ENCODE measurements at places on chromosomes 4 and X. TPM values are rescaled to one million over a fixed set of nuclear protein-coding genes. Genes with fewer than 3 reads are reported as not detected.

- peak; percentile 9 for DNase-seq
Measured at GRCh38 chr4:45846016-45846415, 277.8 kb downstream of the GABRG1 start.

DNA sequence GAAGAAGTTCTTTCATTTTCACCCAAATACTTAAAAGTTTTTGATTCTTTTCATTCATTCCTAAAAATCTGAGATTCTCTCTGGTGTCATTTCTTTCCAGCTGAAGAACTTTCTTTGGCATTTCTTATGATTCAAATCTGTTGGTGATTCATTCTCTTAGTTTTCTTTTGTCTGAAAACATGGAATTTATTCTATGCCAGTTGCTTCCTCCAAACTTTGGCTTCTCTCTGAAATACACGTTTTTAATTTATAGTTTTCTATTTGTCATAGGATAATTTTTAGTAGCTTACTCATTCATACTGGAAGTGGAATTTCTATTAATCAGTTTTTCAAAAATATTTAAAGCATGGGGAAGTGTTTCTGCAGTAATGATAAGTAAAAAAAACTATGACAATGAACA is 1012.0 kb downstream of the RPA4 start:
- DNase-seq = no peak

DNA sequence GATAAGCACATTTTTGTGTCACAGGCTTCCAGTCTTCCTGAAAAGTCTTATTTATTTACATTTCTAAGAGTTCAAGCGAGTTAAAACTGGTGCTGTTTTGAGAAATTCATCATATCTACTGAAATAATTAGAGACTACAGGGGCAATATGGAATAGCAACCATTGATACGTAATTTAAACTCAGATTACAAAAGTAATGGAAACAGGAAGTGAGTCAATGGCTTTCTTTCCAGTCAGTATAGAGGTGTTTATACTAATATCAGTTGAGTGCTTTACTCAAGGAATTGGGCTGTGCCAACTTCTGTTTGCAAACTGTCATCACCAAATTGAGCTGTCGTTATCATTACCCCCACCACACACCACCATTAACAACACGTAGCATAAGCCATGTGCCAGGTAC is 222.7 kb downstream of the COL25A1 start:
- no peak for DNase-seq

DNA sequence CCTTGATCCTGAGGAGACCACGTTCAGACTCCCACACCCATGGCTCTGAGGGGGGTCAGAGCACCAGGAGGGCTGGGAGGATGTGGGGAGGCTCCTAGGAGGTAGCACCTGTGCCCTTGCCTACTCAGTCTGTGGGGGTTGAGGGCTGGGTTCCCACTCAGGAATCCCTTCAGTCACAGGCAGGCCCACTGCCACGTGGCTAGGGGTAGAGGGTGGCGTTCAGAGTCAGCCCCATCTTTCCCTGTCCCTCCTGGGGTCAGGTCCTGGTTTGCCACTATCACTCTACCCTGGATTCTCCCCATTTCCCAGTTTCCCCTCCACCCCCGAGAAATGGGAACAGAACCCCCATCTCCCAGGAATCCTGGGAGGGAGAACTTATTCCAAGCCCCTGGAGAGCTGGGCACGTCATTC is 111.3 kb downstream of the PSAPL1 start:
- no peak for DNase-seq

DNA sequence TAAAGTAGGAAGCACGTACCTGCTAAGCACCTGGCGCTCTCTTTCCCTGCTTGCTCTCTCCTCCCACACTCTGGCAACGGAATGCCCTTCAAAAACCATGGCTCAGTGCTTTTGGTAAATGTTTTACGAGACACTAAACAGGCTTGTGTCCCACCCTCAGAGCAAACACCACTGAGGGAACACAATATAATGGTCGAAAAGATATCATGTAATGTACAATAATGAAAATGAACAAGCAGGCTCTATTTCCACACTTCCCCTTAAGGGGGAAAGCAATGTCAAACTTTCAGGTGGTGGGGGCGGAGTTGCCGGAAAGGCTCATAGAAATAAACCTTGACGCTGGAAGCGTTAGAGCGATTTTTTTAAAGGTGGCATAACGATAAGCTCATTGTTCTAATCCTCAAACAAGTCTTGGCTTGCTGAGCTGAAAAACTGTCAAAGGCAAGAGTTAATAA is 115.1 kb downstream of the RBM47 start:
- no peak for DNase-seq

DNA sequence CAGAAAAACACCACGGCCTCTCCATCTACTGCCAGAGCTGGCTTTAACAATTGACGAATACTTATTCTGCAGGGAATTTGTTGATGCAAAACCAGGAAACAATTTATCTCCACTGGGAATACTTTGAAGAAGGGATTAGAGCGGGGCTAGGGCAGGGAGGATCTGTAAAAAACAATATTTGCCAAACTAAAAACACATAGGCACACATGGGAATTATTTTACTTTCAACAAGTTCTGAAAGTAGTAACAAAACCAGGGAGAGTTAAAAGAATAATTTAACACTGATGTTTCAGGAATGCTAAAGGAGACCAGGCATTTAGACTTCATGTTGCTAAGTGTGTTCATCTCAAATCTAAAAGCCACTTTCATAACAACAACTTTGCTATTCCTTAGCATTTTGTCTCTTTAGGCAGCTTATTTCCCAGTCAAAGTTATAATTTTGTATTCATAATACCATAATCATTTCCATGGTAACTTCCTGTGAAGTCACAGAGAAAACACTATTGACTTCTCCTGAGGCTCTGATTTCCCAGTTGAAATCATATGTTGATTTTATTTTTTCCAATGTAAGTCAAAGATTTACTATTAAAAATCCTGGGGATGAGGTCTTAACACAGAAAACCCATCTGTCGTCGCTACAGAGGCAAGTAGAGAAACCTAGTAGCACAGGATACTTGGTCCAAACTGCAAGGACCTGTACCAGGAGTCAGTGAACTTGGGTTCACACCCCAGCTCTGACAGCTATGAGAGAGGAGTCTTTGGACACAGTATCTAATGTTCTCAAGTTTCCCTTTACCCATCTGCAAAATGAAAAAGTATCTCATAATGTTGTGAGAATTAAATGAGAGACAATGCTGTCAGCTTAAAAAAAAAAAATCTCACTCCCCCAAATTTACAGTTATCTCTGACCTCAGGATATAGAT is 69.3 kb downstream of the SH3RF1 start:
- no peak for DNase-seq

The RPA4 gene
- 0.13 TPM for polyA plus RNA-seq

The CFAP99 gene
- polyA plus RNA-seq = not detected

The KDM6A gene
- 22.8 TPM for polyA plus RNA-seq
